ENCODE measurements at places on chromosomes 12 and 14. TPM values are rescaled to one million over a fixed set of nuclear protein-coding genes. Genes with fewer than 3 reads are reported as not detected.

OR4K2 gene
- total RNA-seq: not detected

ZBTB42 gene
- total RNA-seq: 2.6 TPM

NUDT14 gene
- 7.6 TPM for total RNA-seq

AGAP2 gene
- total RNA-seq: 0.11 TPM

LRRC10 gene
- not detected for total RNA-seq

PIANP gene
- 0.11 TPM for total RNA-seq

HPD gene
- total RNA-seq: 3.2 TPM

ACSM4 gene
- not detected for total RNA-seq

All from articular chondrocyte of knee joint (primary cell).